ENCODE measurements at places on chromosomes 6 and 20.

DNA sequence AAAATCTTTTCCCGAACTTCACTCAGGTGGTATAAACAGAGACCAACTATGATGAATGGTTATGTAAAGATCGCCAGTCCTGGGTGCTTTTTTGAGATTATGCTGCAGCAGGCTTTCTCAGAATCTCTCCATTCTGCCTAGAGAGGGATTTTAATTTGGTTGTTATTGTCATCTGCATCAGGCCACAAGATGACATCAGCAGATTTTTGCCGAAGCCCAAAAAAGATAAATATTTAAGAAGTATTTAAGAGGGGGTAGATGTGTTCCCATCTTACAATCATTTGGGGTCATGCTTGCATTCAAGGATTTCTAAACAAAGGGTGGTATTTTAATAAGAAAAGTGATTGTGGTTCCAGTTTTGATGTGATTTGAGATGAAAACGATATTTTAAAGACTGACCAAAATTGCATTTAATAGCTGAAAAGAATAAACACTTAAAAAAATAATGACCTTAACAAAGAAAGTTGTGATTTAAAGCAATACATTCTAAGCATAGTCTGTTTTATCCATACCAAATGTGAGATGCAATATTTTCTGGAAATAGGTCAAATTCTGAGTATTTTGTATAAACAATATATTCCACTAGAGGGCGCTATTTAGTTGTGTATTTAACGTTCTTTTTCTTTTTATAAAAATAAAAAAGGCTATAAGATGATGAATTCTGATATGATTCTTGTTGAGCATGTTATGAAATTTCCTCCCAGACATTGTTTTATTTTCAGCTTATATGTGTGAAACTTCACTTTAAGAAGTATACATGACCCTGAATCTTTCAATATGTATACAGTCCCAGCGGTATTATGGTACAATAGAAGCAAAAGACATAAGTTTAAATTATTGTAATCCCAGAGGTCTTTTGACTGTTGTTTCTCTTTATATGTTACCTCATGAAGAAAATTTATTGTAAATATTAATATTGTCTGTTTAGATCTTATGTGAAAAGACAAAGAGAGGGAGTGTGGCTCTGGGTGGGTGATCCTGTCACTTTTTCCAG lies 51.0 kb upstream of the ZFP64 start:
- peak; percentile 37 for DNase-seq

GRCh38 chr6:119132261-119132981 lies 54.0 kb upstream of the FAM184A start:
- DNase-seq: no peak

DNA sequence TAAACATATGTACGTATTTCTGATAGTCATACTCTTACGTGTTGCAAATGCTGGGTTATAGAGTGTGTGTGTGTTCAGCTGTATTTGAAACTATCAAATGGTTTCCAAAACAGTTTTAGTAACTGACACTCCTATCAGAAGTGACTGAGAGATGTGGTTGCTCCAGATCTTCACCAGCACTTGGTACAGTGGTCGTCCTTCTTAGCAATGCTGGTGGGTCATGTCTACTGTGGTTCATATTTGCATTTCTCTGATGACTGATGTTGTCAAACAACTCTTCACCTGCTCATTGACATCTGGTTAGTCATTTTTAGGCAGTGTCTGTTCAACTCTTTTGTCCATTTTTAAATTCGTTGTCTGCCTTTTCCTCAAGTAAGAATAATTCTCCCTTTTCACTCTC lies 259.3 kb downstream of the KIF16B start:
- DNase-seq: no peak

- no peak for DNase-seq
Measured at GRCh38 chr6:5394280-5394679, 133.0 kb downstream of the FARS2 start.

- no peak for DNase-seq
Measured at GRCh38 chr6:143642403-143642802, 35.4 kb upstream of the PHACTR2 start.

DNA sequence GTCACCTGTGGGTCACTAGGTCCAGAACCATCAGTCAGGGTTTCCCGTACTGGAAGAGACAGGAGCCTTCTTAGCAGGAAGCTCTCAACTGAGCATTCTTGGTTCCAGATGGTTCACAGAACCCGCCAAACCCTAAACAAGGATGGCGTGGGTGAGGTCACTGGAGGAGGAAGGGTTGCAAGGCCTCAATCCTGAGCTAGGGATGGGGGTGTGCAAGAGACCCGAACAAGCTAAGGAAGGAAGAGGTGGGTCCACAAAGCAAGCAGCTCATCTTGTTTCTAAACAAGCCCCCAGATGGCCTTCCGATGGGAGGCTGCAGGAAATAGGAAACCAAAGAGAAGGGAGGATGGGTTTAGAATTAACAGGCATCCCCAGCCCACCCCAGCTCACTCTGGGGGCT lies 92.7 kb downstream of the PREX1 start:
- DNase-seq: no peak

- no peak for DNase-seq
Measured at GRCh38 chr20:59123678-59124255, 39.9 kb upstream of the ZNF831 start.

- peak; percentile 13 for DNase-seq
Measured at GRCh38 chr6:119720160-119720559, 370.6 kb upstream of the MAN1A1 start.

GRCh38 chr20:17663486-17663885 lies 18.6 kb downstream of the RRBP1 start:
- no peak for DNase-seq

DNA sequence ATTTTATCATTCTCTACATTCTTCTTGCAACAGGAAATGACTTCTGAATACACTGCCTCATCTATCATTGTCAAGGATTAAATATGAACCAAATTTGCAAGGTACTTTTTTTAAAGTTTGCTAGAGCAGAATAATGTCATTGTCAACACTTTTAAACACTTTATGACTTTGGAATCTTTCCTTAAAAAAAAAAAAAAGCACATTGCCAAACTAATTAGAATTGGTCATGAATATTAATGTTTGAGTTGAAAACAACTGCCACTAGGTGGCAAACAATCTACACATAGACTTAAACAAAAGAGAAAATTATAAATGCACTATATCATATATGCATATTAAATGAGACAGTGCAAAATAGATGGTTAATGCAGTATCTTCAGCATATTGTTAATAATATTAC lies 32.5 kb upstream of the TMEM244 start:
- DNase-seq: no peak

DNA sequence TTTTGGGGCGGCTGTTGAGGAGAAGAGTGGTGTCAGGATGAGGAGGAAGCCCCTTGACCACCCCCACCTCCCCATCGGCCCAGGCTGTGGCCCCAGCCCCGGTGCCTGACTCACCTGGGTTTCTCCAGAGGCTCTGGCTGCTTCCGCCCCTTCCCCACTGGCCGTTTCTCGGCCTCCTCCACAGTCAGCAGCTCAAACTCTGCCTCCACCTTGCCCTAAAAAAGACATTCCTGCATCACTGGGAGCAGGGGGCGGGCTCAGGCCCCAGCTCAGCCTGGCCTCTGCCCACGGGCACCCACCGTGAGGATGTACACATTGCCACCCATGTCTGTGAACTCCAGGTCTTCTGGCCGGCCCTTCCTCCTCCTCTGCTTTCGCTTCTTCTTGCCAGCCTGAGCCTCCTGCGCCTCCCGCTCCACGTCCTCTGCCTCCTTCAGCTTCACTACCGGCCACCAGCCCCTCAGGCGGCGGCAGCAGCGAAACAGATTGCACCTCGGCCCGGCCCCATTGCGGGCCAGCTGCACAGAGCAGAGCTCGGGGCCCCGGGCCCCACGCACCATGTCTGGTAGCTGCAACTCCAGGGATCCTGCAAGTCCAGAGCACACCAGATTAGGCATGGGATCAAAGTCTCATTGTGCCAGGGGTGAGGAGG lies 17.3 kb downstream of the ERGIC3 start:
- DNase-seq: no peak

DNA sequence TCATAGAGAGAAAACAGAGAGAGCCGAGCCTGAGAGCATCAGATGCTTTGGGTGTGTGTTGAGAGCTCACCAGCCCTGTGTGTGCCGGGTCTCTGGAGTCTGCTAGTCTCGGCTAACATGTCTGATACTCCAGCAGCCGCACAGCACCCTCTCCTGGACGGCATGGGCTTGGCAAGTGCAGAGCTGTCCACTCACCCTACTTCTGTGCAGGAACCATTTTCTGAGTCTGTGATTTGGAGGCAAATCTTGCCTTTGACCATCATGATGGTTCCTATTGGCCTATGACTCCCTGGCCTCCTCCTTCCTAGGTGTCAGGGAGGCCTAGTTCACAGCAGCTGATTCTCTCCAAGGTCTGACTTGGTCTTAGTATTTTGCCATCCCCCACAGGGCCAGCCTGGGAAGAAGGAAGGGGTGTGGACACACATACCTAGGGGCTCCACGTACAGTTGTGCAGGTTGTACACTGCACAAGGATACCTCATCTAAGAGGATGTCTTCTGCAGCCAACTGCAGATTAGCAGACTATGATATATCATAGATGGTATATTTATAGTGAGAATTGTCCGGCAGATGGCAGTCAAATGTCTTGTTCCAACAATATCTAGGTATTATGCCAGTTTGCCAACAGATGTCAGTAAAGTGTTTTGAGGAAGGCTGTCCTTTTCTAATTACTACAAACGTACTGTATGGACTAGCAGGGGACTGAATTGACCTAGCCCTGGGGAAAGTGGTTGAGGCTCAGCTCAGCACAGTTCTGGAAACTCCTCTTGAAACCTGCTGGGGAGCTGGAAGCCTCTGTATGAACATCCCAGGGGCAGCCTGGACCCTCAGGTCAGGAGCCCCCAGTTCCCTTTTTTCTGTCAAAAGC lies 13.0 kb downstream of the FGD2 start:
- DNase-seq: peak; percentile 87

DNA sequence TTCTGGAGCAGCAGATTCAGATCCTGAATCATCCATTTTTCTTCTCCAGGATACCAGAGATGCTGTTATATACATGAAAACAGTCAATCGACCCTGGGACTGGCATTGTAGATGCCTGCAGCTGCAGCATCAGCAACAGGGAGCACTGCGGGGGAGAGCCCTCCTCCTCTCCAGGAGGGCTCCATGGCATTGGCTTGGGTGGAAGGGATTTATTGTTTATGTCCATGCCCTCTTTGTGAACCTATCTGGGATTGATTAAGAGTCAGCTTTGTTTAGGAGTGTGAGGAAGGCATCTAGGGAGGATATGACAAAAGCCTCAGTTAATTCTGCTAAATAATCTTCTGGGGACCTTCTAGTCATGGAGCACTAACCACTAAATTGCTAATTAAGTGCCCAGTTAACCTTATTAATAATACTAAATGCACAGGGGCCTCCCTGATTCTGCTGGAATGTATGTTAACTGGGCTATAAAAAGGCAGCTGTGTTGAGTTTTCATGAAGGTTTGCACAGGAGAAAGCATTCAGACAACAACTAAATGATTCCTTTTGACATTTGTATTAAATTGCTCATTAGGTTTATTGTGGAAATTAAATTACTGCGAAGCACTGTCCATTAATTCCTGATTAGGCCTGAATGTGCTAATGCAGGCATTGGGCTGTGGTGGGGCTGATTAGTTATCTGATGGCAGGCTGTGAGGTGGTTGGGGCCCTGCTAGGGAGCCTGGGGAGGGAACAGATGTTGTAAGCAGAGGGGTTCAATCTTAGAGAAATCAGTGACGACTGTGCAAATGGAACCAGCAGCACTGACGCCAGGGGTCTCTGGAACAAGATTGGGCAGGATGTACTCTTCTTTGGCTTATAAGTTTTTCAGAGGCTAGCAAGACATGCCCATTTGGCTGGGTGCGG lies 57.6 kb downstream of the IMPG1 start:
- DNase-seq: no peak

GRCh38 chr6:2245103-2245876 lies at the start of gene GMDS:
Gene GMDS, minus strand, starts transcription at chr6:2245605.
- DNase-seq: peak; percentile 88

DNA sequence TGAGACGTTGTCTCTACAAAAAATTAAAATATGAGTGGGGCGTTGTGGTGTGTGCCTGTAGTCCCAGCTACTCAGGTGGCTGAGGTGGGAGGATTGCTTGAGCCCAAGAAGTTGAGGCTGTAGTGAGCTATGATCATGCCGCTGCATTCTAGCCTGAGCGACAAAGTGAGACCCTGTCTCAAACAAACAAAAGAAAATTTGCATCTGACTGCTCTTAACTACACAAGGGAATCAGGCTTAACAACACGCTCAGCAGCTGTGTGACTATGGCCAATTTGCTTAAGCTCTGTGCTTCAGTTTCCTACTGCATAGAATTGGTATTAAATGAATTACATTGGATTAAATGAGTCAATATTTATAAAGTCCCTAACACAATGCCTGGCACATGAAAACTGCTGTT lies 24.3 kb upstream of the MRPS10 start:
- no peak for DNase-seq

DNA sequence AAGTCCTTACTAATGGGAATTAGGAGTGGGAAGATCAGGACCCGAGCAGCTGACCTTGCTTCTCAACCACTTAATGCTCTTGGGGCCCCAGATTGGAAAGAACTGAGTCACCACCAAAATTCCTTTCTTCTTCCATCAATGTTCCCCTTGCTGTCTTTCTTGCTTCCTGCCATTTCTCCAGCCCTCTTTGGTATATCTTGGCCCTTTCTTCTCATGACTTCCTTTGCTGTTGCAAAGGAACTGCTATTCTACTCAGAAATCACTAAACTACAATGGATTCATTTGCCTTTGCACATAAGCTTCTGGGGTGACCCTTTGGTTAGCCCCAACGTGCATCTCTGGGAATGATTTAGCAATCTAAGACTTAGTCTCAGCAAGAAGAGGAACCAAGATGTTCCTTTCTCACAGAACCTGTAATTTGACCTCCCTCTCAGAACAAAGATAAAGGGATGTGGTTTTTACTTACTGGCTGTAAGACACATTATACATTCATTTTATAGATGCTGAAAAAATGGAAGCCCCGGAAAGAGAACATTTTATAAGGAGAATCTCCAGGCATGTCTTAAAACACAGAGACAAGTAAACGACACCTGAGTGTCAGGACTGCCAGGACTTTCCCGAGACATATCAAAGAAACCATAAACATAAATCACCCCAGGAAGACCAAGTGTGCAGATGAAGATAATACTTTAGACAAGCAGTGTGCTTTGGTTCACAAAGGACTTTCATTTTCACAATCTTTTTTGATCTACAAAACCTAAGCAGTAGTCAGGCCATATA lies 99.0 kb upstream of the TNFAIP3 start:
- no peak for DNase-seq

Data from CD4-positive, CD25-positive, alpha-beta regulatory T cell (primary cell).